ENCODE measurements at places on chromosomes 7 and 10.

GRCh38 chr7:96499532-96499931 lies 177.6 kb upstream of the SLC25A13 start:
- DNase-seq: no peak

- no peak for DNase-seq
Measured at GRCh38 chr10:124736491-124737136, 7.6 kb downstream of the FAM53B start.

- DNase-seq: peak; percentile 42
Measured at GRCh38 chr10:96124230-96125141, 5.6 kb upstream of the ZNF518A start.

- no peak for DNase-seq
Measured at GRCh38 chr7:107725138-107725740, 18.7 kb upstream of the CBLL1 start.

DNA sequence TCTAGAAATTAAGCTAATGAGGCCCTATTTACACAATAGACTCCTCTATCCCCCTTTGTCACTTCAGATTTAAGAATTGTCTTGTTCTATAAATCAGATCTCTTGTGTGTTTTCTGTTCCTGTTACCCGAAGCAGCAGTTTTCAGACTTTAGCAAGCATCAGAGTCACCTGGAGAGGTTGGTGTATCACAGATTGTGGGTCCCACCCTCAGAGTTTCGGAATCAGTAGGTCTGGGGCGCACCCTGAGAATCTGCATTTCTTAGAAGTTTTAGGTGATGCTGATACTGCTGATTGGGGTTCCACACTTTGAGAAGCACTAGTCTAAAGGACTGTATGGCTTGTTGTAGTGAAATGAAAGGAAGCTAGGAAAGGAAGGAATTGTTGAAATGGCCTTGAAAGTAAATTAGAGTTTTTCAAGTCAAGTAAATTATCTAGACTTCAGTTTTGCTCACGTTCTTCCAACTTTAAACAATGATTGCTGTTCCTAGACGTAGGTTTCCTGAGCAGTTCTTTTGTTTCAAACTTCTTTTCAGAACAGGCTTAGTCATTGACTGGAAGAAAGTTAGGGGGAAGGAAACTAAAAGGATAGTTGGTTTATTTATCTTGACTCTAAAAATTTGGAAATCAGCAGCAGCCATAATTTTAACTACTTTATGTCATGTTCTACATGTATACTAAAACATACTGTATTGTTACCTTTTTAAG lies 15.7 kb downstream of the BPGM start:
- DNase-seq: no peak
